ENCODE measurements at places on chromosomes 6 and 20.

- DNase-seq, result no peak
These were observed 16.1 kb downstream of the CTCFL start for GRCh38 chr20:57508831-57509230.

GRCh38 chr20:41969656-41970055 is 351.5 kb upstream of the CHD6 start:
- DNase-seq, result no peak

DNA sequence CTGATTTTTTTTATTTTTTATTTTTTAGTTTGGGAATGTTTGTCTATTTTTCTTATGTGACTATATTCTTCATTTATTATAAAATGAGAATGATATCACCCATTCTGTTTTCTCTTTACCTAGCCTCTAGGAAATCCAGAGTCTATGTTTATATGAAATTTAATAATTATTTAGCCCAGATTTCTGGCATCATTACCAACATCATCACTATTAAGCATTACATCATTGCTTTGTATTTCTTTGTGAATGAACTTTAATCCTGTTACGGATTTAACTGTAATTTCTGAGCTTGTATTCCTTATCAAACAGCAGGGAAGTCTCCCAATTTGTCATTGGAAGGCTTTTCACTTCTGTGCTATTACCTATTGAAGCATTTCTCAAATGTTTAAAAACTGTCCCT is 72.7 kb upstream of the NOX3 start:
- DNase-seq, result no peak

DNA sequence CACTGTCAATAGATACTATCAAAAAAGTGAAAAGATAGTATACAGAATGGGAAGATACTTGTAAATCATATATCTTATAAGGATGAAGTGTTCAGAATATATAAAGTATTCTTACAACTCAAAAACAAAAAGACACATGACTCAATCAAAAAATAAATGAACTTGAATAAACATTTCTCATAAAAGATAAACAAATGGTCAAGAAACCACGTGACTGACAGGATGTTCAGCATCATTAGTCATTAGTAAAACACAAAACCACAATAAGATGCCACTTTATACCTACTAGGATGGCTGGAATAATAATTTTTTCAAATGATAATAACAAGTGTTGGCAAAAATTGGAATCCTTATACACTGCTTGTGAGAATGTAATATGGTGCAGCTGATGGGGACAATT is 729.1 kb upstream of the HS3ST5 start:
- no peak for DNase-seq

DNA sequence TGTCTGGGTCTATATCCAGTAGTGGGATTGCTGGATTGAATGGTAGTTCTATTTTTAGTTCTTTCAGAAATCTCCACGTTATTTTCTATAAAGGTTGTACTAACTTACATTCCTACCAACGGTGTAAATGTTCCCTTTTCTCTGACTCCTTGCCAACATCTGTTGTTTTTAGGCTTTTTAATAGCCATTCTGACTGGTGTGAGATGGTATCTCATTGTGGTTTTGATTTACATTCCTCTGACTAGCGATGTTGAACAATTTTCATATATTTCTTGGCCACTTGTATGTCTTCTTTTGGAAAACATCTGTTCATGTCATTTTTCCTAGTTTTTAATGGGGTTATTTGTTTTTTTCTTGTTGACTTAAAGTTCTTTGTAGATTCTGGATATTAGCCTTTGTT is 99.3 kb downstream of the BMP2 start:
- no peak for DNase-seq

GRCh38 chr6:151257985-151258445 is 18.2 kb downstream of the AKAP12 start:
- DNase-seq, result no peak

DNA sequence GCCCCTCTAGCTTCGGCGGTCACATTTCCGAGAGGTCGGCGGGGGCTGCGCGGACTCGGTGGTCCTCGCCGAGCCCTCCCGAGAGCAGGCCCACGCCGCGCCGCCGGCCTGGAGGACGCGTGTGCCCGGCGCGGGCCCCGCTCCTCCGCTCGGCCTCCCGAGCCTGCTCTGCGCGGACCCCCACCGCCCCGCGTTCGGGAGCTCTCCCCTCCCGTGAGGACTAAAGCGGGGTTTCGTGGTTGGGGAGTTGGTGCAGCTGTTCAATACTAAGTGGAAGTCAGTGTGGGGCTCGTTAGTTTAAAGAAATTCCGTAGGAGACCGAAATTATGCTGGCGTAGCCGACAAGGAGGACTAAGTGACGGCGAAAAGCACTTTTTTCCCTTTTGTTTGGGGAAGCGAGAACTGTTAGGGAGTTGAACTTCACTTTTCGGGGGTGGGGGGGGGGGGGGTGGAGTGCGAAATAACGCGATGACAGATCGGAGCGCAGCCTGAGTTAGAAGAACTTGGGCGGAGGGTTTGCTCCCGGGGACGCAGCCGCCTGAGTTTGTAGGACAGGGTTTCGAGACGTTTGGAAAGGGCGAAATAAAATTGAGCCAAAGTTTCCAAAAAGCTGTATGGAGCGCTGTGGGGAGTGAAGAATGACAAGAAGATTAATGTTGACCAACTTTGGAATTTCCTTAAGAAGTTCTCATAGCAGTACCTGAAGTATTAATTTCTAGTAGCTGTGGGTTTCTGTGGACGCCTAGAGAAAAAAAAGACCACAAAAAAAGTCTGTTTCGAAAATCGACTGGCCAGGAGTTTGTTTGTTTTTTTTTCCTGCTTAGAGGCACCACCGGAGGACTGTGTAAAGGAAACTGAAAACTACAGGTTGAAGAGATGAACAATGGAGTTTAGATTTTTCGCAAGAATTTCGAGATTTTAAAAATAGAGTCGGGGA is 1.4 kb downstream of the QKI start:
- DNase-seq, result no peak

GRCh38 chr6:160837146-160837545 is 135.1 kb downstream of the PLG start:
- DNase-seq, result no peak

DNA sequence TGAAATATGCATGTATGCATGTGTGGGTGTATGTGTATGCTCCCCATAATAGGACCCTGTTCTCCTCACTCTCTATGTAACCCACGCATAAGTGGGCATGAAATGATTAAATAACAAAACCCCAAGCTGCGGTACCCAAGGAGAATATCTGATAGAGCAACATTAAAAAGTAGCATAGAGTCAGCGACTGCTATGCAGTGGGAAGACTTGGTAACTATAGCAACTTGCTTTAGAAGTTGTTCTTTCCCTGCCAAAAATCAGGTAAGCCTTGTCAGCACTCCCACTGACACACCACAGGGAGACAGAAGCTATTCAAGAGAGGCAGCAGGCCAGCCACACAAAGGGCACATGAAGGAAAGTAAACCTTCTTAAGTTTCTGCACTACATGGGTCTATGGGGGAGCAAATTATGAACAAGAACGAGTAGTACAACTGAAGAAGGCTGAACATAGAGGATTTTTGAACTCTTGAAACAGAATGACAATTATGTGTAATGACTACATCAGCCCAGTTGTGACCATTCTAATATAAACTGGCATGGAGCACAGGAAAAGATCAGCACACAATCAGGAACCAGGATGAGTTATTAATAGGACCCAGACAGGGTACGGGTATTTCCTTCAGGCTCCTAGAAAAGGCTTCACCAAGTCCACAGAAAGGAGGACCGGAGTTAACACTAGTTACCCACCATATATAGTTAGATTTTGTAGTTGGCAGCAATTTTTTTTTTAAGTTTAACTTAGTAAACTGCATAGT is 89.9 kb downstream of the GPR6 start:
- no peak for DNase-seq

- no peak for DNase-seq
These were observed 30.2 kb downstream of the PRR18 start for GRCh38 chr6:166277892-166278578.

DNA sequence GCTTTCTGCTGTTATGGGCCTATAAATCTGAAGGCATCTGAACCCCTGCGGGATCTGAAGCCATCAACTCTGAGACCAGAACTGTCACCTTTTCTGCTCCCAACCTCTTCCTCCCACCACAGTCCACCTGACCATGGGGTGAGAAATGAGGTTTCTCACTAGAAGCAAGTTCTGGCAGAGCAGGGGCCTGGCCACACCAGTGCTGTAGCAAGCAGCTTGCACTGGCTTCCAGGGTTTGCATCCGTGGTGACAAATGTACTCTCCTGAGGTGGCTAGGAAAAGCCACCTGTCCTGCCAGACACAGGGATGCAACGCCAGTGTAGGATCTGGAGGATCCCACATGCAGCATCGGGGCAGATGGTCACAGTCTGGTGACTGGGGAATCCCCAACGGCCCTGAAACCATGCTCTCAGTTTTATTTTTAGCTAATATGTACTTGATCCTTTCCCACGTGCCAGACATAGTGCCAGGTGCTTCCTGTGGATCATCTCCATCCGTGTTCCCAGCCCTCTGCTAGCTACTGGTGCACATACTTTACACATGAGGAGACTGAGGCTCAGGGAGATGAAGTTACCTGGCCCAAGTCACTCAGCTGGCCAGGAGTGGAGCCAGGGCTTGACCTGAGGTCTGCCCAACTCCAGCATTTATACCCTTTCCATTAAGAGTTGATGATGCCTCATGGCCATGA is 122.1 kb upstream of the SPACA1 start:
- no peak for DNase-seq

DNA sequence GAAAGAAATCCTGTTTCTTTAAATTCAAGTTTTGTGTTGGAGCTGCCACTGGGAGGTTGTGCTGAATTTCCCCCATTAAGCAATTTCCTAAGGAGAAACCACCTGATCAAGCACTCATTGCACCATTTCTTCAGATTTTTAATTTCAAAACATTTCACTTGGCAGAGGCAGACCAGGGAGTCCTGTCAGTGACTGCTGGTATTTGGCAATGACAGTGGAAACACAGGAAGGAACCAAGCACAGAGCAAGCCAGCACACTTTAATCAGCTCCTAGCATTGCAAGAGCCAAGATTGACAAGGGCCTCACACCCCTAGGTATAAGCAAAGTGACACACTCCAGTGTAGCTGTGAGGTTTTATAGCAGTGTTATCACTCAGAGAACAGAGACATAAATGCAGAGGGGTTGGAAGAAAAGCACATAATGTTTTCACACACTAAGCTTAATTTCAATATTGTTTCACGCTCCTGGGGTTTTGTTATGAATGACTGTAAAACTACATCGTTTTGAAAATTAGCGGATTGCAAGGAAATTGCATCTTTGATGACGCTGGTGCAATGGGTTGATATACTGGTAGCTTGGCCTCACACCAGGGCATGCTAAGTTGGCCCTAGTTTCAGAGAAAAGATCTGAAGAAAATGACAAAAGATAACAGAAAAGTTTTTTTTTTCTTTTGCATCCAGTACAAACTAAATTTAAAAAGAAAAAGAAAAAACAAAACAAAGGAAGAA is 768.4 kb downstream of the TFAP2A start:
- no peak for DNase-seq

Measured in Calu3 (cell line).